ENCODE measurements at places on chromosomes 12 and 14.

- DNase-seq: peak; percentile 13
Observed at GRCh38 chr14:84453307-84453950, 1076.5 kb upstream of the FLRT2 start.

- peak; percentile 89 for DNase-seq
Observed at GRCh38 chr14:59332727-59333126, 132.5 kb downstream of the GPR135 start.

DNA sequence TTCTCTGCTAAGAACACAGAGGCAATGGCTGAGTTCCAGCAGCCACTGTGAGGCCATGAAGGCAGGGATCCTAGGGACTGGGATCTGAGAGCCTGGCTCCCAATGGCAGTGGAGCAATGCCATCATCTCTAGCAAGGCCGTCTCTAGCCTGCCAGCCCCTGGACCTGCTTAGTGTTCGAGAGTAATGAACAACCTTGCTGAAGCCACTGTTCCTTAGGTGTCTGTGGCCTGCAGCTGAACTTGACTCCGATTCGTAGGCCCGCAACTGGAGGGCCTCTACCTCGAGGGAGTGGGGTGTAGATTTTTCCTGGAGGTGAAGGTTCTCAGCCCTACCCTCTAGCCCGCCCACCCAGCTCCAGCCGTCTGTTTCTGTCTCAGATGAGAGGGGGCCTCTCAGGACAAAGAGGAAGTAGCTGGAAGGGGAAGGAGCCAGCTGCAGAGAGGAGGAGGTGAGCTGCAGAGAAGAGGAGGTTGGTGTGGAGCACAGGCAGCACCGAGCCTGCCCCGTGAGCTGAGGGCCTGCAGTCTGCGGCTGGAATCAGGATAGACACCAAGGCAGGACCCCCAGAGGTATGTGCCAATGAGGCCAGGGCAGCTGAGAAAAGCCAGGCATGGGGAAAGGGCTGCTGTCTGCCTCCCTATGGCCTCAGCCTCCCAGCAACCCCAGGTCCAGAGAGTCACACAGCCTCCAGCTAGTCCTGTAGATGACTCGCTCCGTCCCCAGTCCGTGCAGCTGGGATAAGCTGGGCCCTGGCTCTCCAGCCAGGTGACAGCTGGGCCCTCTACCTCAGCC lies at the start of gene PLD4:
Gene PLD4 (plus strand): TSS at position 459 of the 793 bp plus-strand sequence. CDS start 2,262 bp downstream, outside the sequence.
- no peak for DNase-seq

DNA sequence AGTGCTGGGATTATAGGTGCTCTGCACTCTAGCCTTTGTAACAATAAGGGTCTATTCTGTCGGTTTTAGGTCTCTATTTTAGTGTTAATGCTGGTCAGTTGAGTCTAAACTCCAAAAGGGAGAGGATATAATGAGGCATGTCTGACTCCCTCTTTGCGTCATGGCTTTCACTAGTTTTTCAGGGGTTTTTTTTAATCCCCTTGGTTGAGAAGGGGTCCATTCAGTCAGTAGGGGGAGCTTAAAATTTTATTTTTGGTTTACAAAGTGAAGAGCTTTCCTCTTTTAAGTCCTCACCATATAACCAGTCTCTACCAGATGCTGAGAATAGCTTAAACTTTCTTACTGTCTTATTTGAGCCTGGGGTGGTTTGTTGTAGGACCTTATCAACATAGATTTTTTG lies 106.9 kb downstream of the PRKCH start:
- no peak for DNase-seq

- peak; percentile 83 for DNase-seq
Observed at GRCh38 chr12:1369938-1370500, 224.4 kb downstream of the FBXL14 start.

DNA sequence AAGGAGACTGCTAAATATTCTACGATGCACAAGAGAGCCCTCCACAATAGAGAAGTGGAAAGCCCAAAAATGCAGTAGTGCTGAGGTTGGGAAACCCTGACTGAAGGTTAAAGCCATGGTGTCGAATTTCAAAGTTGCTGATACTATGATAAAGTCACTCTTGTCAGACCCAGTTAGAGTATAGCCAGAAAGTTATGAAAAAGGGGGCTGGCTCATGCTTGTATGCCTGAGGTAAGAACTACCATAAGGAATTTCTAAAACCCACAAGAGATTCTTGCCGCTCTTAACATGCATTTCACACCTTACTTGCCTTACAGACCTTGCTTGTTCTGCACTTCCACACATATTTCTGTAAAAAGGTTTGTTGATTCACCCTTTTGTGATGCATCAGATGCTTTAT lies 184.6 kb downstream of the SLC6A15 start:
- DNase-seq: no peak

DNA sequence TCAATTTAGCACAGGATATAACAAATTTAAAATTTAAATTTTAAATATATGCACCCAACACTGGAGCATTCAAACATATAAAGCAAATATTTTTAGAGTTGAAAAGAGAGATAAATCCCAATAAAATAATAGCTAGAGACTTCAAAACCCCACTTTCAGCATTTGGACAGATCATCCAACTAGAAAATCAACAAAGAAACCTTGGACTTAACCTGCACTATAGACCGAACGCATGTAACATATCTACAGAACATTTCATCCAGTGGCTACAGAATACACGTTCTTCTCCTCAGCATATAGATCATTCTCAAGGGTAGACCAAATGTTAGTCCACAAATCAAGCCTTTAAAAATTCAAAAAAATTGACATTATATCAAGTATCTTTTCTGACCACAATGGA lies 64.0 kb downstream of the SPTSSA start:
- DNase-seq: no peak

GRCh38 chr14:37034410-37035285 lies 137.8 kb downstream of the SLC25A21 start:
- DNase-seq: peak; percentile 76
